Uterus (tissue), 4 donors: ENCODE measurements at places on chromosomes 4 and X. TPM values are rescaled to one million over a fixed set of nuclear protein-coding genes. Genes with fewer than 3 reads are reported as not detected.

EMCN gene
- total RNA-seq = 48.4 TPM

DNA sequence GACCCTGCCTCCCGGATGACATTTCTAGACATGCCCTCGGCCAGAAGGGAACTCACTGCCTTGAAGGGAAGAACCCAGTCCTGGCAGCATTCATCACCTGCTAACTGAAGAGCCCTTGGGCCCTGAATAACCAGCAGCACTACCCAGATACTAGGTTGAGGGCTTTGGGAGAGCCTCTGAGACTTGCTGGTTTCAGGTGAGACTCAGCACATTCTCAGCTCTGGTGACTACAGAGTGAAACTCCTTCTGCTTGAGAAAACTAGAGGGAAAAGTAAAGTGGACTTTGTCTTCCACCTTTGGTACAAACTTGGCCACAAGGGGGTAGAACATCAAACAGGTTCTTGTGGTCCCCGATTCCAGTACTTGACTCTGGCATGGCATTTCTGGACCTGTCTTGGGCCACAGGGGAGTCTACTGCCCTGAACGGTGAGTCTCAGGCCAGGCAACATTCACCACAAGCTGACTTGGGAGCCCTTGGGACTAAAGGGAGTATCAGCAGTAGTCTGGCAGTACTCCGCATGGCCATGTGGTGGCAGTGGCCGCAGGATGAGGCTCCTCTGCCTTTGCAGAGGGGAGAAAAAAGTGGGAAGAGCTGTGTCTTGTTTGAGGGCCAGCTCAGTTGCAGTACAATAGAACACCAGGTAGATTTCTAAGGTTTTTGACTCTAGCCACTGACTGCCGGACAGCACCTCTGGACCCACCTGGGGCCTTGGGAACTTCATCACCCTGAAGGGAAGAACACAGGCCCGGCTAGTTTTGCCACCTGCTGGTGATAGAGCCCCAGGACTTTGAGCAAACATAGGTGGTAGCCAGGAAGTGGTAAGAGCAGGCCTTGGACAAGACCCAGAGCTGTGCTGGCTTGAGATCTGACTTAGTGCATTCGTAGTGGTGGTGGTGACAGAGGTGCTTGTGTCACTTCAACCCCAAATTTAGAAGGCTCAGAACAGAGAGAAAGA, 414.8 kb downstream of the OPHN1 start:
- DNase-seq = no peak

DNA sequence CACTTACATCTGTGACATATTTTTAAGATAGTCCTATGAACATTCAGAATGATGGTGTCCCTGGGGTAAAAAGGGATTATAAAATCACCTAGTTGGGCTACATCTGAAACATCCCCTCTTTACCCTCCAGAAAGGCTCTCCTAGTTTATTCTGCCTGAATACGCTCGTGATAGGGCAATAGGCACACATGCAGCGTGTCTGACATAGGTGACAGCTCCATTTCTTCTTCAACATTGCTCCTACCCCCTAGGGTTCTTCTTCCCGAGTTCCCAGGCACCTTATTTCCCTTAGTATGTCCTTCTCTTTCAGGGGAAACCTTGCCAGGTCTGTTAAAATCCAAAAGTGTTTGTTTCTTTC, 27.1 kb upstream of the CFAP299 start:
- no peak for DNase-seq

DNA sequence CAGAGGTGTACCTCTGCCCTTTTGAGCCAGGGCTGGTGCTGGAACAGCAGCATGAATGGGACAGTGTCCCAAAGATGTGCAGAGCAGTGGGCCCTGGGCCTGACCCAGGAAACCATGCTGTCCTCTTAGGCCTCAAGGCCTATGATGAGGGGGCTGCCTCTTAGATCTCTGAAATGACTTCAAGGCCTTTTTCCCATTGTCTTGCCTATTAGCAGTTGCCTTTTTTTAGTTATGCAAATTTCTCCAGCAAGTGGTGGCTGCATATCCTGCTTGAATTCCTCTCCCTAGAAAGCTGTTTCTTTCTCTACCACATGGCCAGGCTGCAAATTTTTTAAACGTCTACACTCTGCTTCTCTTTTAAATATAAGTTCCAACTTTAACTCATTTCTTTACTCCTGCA, 160.3 kb downstream of the CFAP299 start:
- no peak for DNase-seq

DNA sequence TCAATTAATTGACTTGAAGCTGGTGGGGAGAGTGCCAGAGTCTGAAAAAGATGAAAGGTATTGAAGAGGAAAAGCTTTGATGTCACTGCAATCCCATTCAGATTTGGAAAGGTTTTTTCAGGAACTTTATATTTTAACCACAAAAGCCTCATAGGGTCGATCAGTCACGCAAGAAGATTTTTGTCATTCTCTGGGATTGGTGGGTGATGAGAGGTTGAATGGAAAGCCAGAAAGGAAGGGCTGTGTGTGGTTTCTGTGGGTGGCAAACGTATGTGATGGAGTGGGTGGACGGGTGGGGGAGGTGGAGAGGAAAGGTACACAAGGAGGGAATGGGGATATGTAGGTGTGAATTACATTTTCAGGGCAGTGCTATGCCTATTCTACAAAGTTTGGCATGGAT, 173.8 kb upstream of the SCML1 start:
- DNase-seq = no peak
